ENCODE measurements at places on chromosomes 11 and 22. TPM values are rescaled to one million over a fixed set of nuclear protein-coding genes. Genes with fewer than 3 reads are reported as not detected.

The BTBD18 gene
- not detected for polyA plus RNA-seq

The AP1B1 gene
- polyA plus RNA-seq, result 62.3 TPM

The TRMT2A gene
- 46.4 TPM for polyA plus RNA-seq

The BIK gene
- polyA plus RNA-seq, result 0.19 TPM

The DDI1 gene
- polyA plus RNA-seq, result not detected

The PGA4 gene
- not detected for polyA plus RNA-seq

The NELL1 gene
- polyA plus RNA-seq, result not detected

The MICAL2 gene
- polyA plus RNA-seq, result 170 TPM

The SFI1 gene
- 12.3 TPM for polyA plus RNA-seq
